Activated CD8-positive, alpha-beta T cell treated with anti-CD3 and anti-CD28 coated beads, Interleukin-2, amount 10 ng/mL, durations not matched to agents 7 days and 5 days (primary cell): ENCODE measurements at places on chromosomes 11 and 22. TPM values are rescaled to one million over a fixed set of nuclear protein-coding genes. Genes with fewer than 3 reads are reported as not detected.

DNA sequence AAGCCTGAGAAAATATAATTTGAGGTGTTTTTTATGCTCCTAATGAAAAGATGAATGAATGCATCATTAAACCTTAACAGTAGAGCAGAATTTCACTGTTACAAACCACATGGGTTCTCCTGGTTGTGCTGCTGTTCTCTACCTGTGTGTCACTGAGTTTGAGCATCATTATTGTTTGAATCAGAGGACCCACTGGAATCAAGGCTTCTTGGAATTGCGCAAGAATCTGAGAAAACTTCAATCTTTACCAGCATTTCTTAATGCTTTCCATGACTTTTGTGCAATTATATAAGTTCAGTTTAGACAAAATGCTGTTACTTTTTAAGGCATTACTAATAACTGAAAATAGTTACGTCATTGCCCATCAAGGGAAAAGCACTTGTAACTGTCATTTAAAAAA lies 18.8 kb upstream of the RBX1 start:
- DNase-seq: no peak

- DNase-seq: no peak
Measured at GRCh38 chr22:25139062-25139461, 60.6 kb upstream of the CRYBB3 start.

DNA sequence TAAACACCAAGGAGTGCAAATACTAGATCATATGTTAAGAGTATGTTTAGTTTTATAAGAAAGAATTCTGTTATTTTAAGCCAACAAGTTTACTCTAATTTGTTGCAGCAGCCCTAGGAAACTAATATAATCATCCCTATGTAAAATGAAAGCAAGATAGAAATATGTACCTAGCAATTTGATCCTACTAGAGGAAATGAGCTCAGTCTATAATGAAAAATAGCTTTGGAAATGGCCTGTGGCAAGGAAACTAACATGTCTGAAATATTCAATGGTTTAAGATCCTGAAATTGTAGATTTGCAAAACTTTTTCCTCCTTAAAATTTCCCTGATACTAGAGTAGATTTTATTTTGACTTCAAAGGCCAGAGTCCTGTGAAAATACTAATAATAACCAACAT lies 112.7 kb upstream of the SLC5A12 start:
- no peak for DNase-seq

EFEMP2 gene
- 5.0 TPM for total RNA-seq

- DNase-seq: no peak
Measured at GRCh38 chr11:88017666-88018065, 157.6 kb downstream of the RAB38 start.

DNA sequence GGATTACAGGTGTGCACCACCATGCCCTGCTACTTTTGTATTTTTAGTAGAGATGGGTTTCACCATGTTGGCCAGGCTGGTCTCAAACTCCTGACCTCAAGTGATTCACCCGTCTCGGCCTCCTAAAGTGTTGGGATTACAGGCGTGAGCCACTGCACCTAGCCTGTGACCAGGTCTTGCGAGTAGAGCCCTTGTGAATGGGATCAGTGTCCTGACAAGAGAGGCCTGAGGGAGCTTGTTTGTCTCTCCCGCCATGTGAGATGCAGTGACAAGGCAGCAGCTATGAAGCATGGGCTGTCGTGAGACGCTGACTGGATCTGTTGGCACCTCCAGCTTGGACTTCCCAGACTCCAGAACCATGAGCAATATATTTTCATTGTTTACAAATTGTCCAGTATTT lies 69.3 kb downstream of the LRRC32 start:
- no peak for DNase-seq

DNA sequence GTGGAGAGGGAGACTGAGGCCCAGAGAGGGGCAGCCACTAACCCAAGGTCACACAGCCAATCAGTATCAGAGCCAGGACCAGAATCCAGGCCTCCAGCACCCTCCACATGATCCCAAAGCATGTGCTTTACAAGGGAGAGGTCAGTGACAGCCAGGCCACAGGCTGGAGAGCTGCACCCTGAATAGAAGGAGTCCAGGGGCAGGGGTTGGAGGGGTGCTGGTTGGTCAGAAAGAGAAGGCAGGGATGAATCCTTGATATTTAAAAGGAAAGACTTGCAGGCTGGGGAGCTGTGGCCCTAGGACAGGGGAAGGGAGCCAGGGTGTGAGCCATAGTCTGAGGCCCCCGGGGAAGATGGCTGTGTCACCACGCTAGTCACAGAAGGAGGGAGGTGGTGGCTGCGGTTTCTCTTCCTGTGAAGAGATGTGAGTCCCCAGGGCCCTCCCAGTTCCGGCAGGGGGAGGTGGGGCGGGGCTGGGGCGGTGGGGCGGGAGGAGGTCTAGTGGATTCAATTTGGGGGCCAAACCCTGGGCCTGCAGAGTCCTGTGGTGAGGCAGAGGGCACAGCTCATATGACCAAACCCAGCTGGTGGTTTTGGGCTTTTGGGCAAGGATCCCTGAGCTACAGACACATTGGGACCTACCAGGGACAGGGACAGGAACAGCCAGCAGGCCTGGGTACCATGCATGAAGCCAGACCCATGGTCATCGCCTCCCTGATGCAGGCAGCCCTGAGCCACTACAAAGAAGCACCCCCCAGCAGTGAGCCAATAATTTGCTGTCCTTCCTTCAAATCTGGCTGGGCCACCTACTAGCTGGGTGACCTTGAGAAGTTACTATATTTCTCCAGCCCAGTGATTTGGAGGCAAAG lies 14.0 kb downstream of the RAC2 start:
- DNase-seq: peak; percentile 97

GRCh38 chr22:28043266-28043665 lies 124.2 kb upstream of the PITPNB start:
- no peak for DNase-seq

LGR4 gene
- total RNA-seq: 0.05 TPM

DNA sequence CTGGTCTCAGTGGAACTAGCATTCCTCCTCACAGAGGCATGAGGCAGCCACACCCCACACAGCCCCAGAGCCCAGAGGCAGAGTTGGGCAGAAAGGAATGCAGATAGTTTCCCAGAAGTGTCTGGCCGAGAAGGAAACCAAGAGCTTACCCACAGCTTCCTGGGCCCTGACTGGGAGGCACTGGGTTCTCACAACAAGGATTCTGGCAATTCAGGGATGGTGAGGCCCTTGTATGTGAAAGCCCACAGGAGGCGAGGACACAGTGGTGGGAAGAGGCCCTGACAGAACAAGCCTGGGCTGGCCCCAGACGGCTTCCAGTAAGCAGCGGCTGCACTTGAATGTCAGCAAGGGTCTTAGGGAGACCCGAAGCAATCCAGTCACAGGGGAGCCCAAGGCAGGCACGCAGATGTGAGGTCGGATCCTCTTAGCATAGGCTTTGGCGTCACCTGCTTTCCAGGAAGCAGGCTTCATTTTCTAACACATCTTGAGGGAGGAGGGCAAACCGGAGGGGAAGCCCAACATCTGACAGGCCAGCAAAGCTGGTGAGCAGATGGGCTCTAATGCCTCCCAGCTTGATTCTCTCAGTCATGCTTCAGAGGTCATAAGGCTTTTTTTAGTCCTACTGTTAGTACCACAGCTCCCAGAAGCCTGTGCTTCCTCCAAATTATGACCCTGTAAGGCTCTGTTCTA lies 78.3 kb upstream of the AKIP1 start:
- peak; percentile 36 for DNase-seq

DNA sequence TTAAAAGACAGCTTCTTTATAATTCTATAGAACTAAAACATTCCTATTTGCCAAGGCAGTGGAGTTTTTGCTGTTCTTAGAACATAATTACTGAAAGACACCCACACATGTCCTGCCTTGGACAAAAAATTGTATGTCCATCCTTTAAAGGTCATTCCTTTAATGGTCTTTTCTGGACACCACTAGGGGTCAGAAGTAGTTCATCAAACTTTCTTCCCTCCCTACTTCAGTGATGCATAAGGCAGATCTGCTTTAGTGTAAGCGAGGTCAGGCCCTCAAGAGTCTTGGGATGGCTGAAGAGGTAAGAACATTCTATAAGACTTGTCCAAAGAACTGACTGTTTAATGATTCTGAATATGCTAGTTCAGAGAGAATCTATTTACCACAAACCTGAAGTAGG lies 4.3 kb upstream of the OR51V1 start:
- no peak for DNase-seq

DNA sequence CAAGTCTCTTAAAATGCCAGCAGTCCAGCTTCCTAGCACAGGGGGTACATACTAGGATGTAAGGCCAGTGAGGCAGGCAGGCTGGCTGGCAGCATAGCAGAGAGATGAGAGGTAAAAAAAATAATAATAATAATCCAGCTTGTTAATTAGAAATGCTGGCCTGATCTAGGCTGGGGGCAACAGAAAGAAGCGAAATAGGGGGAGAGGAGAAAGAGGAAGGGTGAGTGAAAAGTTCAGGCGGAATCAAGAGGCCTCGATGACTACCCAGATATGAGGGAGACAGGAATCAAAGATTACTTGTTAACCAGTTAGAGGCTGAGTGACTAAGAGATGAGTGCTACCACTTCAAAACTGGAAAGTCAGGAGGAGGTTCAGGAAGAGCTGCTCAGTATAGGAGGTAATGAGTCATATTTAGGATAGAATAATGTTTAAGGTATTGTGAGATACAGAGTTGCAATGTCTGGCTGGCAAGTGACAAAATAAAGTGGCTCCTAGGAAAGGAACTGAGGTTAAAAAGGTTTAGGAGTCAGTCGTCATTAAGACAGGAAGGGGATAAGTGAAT lies 2.8 kb downstream of the ALKBH8 start:
- no peak for DNase-seq

GRCh38 chr11:27468209-27468994 lies 4.2 kb downstream of the LGR4 start:
- DNase-seq: no peak

CDCA5 gene
- total RNA-seq: 127 TPM

KBTBD3 gene
- total RNA-seq: 7.7 TPM

DNA sequence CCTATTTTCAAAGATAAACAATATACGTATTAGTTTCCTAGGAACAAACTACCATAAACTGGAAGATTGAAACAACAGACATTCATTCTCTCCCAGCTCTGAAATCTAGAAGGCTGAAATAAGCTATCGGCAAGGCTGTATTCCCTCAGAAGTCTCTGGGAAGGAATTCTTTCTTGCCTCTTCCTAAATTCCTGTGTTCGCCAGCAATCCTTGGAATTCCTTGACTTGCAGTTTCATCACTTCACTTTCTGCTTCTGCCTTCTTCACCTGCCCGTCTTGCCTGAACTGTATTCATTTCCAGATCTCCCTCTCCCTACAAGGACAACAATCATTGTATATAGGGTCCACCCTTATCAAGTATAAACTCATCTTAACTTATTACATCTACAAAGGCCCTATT lies 17.7 kb upstream of the PRDM10 start:
- DNase-seq: no peak

- peak; percentile 74 for DNase-seq
Measured at GRCh38 chr11:129331871-129332274, 43.8 kb upstream of the BARX2 start.

DNA sequence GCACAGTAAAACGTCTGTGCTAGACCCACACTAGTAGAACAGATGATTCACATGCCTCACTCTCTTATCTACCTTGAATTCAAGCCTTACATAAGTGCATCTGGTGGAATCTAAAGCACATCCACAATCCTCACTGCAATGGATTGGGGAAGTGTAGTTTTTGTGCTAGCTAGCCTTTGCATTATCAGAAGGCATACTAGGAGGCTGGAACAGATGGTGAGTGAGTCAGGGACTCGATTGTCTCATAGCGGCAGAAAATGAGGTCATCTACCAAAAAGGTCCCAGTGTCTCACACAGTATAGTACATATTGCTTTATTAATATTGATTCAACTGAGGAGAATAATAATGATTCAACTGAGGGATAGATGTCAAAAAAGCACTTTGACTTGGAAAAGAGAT lies 9.3 kb downstream of the MSANTD4 start:
- DNase-seq: no peak

INPP5J gene
- total RNA-seq: not detected

- DNase-seq: peak; percentile 81
Measured at GRCh38 chr22:19941365-19942082, at the start of the genes COMT and TXNRD2. TSS of gene COMT (plus strand) at chr22:19941772. CDS start at chr22:19962527, 20,755 bp downstream. TSS of gene TXNRD2 (minus strand) at chr22:19941818. CDS start at chr22:19941803, 15 bp downstream.

CALCA gene
- not detected for total RNA-seq

DNA sequence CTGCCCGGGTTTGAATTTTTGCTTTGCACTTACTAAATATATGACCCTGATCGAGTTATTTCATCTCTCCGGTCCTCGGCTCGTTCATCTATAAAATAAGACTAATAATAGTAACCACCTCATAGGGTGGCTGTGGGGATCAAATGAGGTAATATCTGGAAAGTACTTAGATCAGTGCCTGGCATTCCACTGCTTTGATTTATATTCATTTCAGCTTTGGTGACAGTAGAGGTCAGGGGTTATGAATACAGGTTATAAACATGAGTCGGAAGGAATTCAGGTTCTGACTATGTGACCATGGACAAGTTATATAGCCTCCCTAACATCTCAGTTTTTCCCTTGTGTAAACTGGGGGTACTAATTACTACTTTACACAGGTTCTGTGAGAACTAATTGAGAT lies 2.9 kb upstream of the TEAD1 start:
- DNase-seq: no peak
